Fibroblast of villous mesenchyme (primary cell): ENCODE measurements at places on chromosomes 4 and X. TPM values are rescaled to one million over a fixed set of nuclear protein-coding genes. Genes with fewer than 3 reads are reported as not detected.

GRCh38 chrX:124239911-124240310 is 92.5 kb upstream of the TEX13D start:
- DNase-seq: no peak

- DNase-seq: no peak
These were observed 5.0 kb downstream of the PRMT9 start for GRCh38 chr4:147678796-147679549.

DNA sequence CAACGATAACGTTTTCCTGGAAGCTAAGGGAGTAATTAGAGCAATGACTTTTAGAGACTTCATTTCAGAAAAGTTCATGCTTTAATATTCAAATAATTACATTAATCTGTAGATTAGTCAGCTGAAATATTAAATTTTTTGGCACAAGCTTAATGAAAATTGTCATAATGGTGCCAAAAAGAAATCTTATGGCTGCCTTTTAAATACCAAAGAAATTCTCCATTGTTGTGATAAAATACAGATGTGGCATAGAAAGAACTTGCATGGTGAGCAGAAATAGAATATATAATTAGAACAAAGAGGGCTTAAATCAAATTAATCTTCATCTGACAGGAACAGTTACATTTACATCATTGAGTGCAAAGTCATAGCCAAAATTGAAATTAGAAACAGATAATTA is 263.5 kb downstream of the AFF2 start:
- no peak for DNase-seq

DNA sequence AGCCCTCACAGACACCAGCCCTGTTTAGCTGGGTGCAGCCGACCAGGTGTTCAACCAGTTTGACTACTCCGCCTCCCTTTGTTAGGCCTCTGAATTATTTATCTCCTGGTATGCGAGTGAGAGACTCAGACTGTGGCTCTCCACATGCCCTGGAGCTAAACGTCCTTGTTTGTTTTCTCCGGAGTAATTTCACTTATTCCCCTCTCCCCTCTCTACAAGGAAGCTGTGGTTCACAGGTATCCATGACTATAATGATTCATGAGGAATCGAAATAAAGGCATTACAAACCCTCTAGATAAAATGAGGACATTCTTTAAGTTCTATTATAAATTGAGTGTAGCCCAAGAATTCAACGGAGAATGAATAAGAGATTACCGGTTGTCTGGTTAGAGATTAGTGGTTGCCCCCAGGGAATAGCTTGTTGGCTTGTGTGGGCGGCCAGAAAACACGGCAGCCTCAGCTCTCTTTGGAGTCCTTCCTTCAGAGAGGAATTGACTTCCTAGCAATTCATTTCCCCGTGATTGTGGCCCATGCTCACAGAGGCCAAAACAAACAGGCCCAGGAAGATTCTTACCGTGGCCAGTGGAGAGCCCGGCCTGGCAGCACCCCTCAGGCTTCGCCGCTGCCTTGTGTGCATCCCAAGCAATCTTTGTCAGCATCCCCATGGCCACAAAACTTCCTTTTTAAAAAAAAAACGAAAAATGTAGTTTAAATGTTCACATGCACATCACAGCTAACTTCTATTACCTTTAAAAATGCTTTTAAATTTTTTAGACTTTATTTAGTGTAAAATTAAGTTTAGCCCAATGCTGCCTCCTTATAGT is 60.2 kb upstream of the CBR4 start:
- peak; percentile 57 for DNase-seq

GRCh38 chr4:55440786-55441185 is 45.0 kb downstream of the TMEM165 start:
- DNase-seq: no peak

- no peak for DNase-seq
These were observed 523.3 kb downstream of the SMARCA1 start for GRCh38 chrX:129000018-129000417.

GRCh38 chr4:109733728-109734127 is 3.9 kb upstream of the PLA2G12A start:
- no peak for DNase-seq

DNA sequence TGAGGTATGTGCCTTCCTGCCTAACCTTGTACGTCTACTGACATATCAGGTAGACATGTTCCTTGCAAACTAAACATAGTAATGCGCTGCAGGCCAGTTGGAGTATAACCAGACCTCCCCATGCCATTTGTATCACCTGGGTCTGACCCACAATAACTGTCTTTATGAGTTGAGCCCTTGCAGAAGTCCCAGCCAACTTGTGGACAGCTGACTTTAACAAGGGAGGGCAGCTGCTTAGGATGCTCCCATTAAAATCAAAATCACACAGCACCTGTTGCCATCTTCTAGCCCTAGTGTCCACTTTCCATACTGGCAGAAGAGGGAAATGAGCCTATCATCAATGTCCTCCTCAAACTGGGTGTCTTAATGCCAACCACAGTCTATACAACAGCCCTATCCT is 41.6 kb downstream of the KANTR start:
- DNase-seq: no peak

- DNase-seq: no peak
These were observed 106.3 kb upstream of the TMLHE start for GRCh38 chrX:155718972-155719586.

- DNase-seq: no peak
These were observed 392.9 kb downstream of the PDGFC start for GRCh38 chr4:156578713-156579112.

DNA sequence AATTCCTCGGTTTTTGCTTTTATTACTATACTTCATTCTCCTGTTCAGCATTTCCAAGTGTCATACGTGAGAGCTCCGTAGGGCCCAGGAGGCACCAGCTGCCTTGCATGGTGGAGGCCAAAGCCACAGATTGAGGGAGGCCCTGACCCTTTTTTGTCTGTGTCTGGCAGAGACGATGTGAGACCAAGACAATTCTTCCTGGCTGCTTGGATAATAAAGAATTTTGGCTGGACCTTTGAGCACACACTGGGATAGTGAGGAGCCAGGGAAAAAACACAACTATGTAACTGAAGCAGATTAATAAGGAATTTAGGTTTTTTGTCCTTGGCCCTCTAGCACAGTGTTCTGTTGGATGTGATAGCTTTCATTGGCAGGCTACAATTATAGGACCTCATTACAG is 161.0 kb downstream of the CPXCR1 start:
- no peak for DNase-seq

DNA sequence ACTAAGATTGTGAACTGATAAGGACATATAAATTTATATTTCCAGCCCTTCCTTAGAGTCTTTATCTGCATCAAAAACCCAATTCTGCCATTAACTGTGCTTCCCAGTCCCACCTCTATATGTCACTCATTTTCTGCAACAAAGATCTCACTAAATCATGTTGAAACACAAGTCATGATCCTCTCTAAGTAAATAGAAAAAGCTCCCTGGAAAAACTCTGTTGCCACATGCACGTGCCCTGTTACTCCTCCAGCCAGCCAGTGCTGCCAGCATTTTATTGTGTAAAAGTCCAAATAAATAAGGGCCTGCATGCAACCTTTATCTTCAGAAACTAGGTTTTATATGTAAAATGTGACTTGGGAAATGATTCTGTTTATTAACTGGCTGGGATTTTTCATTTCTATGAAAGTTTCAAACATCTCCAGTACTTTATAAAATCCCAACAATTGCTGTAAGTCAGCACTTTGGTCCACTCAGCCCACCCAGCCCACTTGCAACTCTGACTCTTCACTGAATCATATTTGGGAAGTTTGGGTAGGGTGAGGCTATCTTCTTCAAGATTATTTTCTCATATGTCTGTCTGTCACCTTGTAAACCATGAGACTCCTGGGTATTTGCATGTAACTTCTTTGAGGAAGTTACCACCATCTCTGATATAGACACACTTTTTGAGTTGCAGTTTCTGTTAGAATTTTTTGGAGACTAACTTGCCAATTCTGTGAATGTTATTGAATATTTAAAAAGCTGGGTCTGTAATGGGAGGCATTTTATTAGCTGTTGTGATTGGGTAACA is 40.0 kb upstream of the SMARCA5 start:
- DNase-seq: no peak

- DNase-seq: no peak
These were observed 541.7 kb downstream of the BCOR start for GRCh38 chrX:39556056-39556455.

GRCh38 chr4:75254745-75255144 is 259.5 kb downstream of the RCHY1 start:
- peak; percentile 90 for DNase-seq

GRCh38 chr4:139668036-139668435 is 2.4 kb downstream of the MGST2 start:
- no peak for DNase-seq

DNA sequence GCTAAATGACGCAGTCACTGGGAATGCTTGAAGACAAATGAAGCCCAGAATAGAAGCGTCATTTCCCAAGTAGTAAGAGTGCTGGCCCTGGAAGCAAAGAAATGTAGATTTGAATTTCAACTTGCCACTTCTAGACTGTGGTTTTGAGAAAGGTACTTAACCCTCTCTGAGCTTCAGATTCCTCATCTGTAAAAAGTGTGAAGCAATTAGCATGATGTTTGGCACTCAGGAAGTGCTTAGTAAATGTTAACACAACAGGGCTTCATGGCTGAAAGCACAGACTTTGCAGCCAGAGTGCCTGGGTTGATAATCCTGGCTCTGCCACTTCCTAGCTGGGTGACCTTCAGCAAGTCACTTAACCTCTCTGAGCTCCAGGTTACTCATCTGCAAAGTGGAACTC is 147.4 kb upstream of the RPS6KA3 start:
- no peak for DNase-seq

DNA sequence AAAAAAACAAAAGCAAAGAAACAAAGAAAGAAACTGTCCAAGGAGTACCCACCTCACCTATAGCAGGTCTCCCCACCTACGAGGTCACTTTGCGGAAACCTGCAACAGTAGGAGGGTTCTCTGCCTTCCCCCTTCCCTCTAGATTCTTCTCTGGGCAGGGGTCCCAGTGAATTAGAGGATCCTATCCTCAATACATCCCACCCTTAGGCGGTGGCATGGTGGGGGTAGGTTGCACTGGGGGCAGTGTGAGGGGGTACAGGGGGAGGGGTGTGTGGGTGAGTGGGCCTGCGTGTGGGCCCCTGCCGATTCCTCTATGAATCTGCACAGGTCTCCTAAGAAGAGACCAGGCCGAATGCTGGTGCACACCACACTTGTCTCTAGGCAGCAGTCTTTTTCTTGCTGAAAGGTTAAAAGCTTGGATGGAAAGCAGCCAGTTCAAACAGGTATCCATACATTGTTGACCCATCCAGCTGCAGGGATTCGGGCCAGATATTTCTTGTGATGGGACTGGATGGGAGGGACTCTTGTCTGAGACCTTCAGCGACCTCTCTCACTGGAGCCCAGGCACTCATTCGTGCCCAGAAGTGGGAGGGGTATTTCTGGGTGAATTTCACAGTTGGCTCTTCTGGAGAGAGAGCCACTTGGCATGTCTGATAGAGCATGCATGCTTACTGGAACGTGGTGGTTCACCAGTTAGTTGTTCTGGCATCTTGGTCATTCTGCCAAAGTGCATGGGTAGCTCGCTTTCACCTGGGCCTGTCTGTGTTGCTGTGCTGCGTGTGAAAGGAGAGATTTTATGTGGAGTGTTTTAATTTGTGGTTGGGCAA is 65.6 kb downstream of the NBDY start:
- DNase-seq: no peak

DNA sequence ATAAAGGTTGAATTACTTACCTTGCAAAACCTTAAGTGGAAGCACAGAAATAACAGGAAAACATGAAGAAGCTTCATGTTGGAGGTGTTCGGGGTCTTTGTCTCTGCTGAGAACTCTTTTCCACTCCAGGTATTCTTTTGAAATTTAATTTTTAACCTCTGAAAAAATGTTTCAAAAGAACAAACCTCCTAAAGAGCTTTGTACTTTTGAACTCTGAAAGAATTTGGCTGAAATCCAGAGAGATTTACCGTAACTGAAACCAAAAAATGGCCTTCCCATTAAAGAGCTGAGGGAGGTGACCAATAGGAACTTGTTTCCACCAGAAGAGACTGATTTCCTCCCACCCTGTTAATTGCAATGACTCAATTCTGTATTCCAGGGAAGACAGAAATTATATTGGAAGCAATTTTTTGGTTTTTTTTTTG is at the start of gene CFI:
TSS of gene CFI (minus strand) at position 105 of the 425 bp plus-strand sequence. CDS start at position 77, 28 bp downstream.
- DNase-seq: peak; percentile 84

DNA sequence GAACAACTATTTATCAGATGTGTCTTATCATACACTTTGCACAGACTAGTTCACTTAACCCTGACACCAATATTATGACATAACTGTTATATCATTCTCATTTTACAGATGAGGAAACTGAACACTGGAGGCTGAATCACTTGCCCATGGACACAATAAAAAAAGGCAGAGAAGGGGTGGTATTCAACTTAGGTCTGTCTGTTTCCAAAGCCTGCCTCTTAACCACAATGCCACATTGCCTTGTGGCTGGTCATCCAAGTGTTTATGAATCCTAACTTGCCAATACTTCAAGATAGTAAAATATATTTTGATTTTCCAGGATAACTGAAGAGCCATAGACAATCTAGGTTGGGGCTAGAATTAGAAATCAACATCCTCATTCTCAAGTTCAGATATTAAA is 327.8 kb downstream of the NR3C2 start:
- no peak for DNase-seq

DNA sequence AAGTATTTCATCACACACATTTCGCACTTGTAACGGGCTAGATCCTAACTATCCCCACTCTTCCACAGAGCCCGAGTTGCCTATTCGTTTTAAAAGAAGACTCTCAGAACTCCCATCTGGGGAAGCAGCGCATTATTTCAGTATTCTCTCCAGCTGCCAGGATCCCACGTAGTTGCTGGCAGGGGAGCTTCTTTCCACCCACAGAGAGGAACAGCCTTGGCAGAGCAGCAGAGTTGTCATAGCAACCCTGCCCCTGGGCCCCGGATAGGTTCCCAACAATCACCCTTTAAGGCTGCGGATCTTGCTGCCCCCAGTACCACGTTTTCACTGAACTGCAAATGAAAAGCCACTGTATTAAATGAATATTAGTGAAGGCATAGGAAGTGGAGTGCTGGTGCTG is 106.7 kb downstream of the GPM6A start:
- no peak for DNase-seq

Gene RHOH
- under 0.01 TPM in 1 of 2 replicates, not detected in the other for total RNA-seq

Gene TET2
- total RNA-seq: 16.8 and 18.1 TPM in 2 replicates

Gene NRK
- 0.32 and 4.7 TPM in 2 replicates for total RNA-seq

Gene PNMA6A
- total RNA-seq: 0.32 and 0.43 TPM in 2 replicates

Gene PPEF2
- total RNA-seq: under 0.01 TPM in 1 of 2 replicates, not detected in the other

Gene SORCS2
- under 0.01 TPM in 2 replicates for total RNA-seq

Gene ADH7
- total RNA-seq: not detected in 2 replicates

Gene HTN3
- not detected in 2 replicates for total RNA-seq

Gene FAM47A
- total RNA-seq: not detected in 2 replicates

Gene SLC25A31
- total RNA-seq: not detected in 2 replicates
